ENCODE measurements at places on chromosomes 3 and 15.

GRCh38 chr15:60350108-60350507, 47.7 kb downstream of the ANXA2 start:
- no peak for DNase-seq

GRCh38 chr3:96200897-96201296, 613.5 kb upstream of the EPHA6 start:
- no peak for DNase-seq

DNA sequence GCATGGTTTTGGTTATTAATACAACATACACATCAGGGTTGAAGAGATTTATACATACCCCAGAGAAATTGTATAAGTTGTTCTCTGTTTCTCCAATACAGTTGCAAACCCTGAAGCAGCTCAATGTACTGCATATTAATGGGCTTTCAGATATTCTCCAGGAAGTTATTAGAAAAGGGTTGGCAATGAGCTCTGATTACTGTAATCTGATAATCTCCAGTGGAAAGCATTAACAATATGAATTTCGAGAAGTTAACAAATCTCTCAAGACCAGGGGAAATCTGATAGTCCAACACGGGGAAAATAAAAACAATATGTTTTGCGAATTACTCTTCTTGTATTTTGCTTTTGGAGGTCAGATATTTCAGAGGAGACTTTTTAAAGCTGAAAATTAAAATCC, 950.1 kb downstream of the TBL1XR1 start:
- no peak for DNase-seq

- no peak for DNase-seq
These were observed 256.8 kb downstream of the RORA start for GRCh38 chr15:60972301-60972700.

- DNase-seq = no peak
These were observed 132.5 kb downstream of the DOCK3 start for GRCh38 chr3:50807266-50807665.

DNA sequence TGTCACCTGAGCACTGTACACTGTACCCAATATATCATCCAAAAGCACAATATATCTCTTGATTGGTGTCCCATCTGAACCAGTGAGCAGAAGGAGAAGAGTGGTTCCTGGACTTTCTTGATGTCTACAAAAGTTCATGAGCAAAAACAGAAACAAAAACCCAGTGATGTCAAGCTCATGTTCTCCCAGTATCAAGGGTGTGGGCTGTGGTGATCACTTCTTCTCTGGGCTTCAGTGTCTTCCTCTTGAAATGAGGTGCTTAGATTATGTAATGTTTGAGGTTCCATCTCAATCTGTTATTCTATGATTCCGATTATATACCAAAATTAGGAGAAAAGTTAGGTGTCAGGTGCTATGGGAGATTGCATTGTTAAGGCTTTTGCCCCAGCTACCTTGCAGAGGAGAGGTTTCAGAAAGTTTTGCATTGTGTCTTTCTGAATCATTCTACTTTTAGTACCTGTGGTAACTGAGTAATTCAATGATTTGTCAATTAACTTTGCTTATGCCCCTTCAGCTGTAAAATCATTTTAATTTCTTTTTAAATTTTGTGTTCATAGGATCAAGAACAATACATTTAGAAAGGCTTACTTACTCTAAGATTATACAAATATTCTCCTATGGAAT, 122.0 kb upstream of the EOMES start:
- no peak for DNase-seq

GRCh38 chr3:146305808-146306423, 55.0 kb upstream of the PLSCR4 start:
- DNase-seq = no peak

- DNase-seq = no peak
These were observed 12.9 kb downstream of the CIDEC start for GRCh38 chr3:9867106-9867505.

GRCh38 chr3:123444744-123445143, 4.1 kb downstream of the ADCY5 start:
- no peak for DNase-seq

DNA sequence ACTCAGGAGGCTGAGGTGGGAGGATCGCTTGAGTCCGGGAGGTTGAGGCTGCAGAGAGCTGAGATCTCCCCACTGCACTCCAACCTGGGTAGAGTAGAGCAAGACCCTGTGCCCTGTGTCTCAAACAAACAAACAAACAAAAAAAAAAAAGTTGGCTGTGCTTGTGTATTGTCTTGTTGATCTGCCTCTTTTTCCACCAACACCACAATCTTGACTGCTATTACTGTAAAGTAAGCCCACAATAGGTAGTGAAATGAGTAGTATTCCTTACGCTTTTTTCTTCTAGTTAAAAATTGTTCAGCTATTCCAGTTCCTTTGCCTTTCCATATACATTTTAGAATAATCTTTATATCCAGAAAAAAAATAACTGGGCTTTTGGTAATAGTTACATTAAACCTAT, 35.5 kb downstream of the PTH1R start:
- no peak for DNase-seq

DNA sequence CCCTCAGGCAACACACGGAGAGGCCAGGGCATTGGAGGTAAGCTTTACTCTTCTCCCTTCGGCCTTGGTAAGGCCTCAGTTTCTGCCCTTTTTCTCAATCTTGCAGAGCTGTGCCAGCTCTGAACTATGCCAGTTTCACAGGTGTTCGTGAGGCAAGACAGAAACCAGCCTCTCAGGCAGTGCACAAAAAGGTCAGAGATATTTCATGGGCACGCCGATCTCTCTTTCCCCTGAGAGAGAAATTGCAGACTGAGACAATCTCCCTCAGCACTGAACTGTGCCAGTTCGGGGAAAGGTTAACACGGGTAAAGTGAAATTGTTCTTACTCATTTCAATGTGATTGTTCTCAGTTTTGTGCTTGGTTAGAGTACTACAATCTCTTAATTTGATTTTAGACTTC, 88.5 kb downstream of the GMNC start:
- no peak for DNase-seq

DNA sequence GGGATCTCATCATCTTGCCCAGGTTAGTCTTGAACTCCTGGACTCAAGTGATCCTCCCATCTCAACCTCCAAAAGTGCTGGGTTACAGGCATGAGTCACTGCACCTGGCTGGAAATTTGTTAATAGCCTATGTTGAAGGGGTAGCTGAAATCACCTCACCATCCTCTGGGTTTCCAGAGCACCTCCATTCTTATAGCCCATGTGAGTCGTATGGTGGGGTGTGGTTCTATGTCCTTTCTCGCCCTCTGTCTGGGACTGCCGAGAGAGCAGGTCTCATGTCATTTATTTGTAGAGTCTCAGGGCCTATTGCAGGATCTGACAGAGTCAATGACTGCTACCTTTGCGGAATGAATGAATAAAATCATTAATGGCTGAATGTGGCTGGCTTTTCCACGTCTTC, 20.9 kb downstream of the CEMIP start:
- no peak for DNase-seq

GRCh38 chr3:13850161-13850945, 29.5 kb downstream of the WNT7A start:
- no peak for DNase-seq

GRCh38 chr15:70497661-70498060, 265.7 kb downstream of the UACA start:
- no peak for DNase-seq

GRCh38 chr3:84965141-84965540, 6.4 kb downstream of the CADM2 start:
- no peak for DNase-seq

- no peak for DNase-seq
These were observed 382.5 kb upstream of the TPRG1 start for GRCh38 chr3:188789251-188789650.

DNA sequence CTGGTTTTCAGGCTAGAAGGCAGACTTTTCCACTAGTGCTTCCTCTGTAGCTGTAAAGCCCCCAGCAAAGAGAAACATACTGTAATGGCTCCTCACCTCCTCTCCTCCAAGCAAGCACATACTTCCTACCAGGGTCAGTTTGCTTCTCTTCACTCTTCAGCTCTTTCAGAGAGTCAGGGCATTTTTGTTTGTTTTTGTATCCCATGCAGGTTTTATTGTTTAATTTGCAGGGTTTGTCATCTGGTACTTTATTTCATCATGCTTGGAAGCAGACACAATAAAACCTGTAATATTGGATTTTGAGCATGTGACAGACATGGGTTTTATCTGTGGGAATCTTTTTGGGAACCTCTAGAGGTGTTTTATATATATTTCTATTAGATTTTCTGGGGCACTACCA, 753.3 kb upstream of the ROBO1 start:
- DNase-seq = no peak

DNA sequence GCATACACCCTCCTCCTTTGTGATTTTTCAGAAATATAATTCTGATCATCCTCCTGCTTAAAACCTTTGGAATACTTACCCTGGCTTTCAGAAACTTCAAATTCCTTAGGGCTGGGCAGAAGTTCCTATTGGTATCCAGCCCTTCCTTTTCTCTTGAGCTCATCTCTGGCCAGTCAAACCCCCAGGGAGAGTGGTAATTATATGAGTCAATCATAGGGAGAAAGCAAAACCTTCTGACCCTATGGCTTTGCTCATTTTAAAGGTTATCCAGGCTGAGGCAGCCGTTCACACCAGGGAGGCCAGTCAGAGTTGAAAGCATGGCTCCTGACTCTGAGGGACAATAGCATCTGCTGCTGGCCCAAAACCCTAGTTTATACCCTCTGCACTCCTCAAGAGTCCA, 23.9 kb upstream of the CTNNB1 start:
- no peak for DNase-seq

- DNase-seq = no peak
These were observed 146.7 kb upstream of the THBS1 start for GRCh38 chr15:39434163-39434562.

DNA sequence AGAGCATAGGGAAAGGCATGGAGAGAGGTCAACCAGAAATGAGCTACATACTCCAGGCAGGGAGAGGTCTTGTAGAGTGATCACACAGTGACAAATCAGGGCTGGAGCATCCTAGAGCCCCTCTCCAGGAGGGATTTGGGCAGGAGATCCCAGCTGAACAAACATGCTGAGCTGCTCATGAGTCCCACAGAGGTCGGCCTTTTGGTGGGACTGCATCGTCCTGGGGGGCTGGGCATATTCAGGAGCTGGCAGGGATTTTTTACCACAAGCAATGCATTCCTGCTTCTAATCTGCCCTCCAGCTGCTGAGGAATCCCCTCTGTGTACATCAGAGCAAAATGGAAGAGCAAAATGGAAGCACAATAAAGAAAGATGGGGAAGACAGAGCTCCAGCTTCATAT, 94.9 kb downstream of the NTRK3 start:
- DNase-seq = no peak

DNA sequence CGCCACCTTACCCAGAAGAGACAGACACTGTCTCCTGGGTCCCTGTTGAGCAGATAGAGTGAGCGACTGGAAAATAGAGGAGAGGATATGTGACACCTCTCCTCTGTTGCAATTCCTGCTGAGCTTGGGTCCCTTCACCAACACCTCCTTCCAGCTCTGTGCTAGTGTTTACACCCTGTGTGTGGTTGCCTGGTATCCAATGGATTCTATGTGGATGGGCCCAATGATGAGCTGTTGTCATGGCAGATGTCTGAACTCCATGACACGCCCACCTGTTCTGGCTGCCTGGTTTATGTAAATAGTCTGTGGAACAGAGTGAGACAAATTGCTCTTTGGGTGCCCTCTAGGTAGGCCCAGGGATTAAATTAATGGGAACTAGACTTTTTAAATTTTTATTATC, 23.7 kb downstream of the RBM5 start:
- no peak for DNase-seq

DNA sequence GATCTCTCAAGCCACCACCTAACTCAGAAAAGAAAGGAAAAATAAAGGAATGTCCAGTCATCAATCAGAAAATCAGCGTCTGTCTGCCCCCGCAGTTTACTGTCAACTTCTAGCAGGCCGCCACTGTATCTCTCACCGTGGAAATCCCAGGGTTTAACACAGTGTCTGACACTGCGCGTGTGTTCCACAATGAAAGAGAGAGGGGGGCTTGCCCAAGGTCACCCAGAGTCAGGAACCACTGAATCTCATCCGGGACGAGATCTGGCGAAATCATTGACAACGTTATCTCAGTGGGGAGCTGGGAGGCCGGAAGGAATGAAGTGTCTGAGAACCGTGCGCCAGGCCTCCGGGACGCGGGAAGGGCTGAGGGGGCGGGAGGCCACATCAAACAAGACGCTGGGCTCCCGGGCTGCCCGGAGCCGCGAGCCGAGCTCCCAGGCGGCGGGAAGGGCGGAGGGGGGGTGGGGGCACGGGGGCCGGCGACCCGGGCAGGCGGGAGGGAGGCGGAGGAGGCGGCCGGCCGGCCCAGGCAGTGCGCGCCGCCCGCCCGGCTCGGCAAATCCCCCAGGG, 2.2 kb upstream of the HES1 start:
- peak; percentile 68 for DNase-seq

DNA sequence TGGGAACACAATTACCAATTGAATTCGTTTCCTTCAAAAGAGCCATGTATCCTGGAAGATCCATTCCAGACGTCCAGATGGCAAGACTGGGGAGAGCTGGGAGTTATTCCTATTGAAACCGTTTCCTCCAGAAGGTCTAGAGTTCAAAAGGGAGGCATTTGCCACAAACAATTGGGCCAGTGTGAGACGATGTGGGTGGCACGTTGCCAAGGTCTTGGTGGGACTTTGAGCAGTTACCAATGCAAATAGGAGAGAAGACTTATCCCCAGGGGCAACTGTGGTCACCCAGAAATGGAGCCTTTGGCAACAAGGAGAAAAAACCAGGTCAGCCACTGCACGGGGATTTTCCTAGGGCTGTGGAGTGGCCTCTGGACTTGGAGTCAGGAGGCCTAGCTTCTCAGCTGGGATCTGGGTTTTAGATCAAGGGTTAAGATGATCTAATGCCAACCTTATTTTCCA, 29.6 kb upstream of the TLE3 start:
- DNase-seq = no peak

DNA sequence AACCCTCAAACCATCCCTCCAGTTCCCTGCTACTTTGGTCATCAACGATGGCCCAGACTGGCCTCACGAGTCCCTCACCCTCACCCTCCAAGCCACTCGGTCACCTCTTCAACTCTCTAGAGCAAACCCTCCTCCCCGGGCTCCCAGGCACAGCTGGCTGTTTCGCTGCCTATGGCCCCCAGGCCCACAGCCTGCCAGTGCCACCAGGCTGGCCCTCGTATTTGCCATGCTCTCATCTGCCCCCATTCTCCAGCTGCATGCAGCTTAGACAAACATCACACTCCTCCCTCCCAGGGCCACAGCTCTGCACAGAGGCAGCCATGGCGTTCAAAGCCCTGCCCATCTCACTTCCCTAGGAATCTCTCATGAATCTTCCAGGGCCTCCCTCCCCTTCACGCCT, 13.8 kb downstream of the RAB43 start:
- no peak for DNase-seq

DNA sequence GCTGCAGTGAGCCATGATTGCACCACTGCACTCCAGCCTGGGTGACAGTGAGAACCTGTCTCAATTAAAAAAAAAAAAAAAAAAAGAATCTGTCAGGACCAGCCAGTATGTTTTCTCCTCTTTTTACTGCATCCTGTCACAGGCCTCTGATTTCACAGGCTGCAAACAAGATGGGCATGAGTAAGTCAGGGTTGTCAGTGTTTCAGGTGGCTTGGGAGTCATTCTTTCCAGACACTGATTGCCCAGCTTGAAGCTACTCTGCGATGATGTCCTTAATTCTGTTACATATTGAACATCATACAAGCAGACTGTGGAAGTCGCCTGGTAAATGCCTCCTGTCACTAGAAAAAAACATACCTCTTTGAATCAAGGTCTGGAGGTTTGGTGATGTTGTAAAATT, 18.8 kb downstream of the DIS3L start:
- no peak for DNase-seq

Data from left lobe of liver (tissue), 2 donors.